ENCODE measurements at places on chromosomes 4 and X. TPM values are rescaled to one million over a fixed set of nuclear protein-coding genes. Genes with fewer than 3 reads are reported as not detected.

Gene GYG2
- not detected for total RNA-seq

DNA sequence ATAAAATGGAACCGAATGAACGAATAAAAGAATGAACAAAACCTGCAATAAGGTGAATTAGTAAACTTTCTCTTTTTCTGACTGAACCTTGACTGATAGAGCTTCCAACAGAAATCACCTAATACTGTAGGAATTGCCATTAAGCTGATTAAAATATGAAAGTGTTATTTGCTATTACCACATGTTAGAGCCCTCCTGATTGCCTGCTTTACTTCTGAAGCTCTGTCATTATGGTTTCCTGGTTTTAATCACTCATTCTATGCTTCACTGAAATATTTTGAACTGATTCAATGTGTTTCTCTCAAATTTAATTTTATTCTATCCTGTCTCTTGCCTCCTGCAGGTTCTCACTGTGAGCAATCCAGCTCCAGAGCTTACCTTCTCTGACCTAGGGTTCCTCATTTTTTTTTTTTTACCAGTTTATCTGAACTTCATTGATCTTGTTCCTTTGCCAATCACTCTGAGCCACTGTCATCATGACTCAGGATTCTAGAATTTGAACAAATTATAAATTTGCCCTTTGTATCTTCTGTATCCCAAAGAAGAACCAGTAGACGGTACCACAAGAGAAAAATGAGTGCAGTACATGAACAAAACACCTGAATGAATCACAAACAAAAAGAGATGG lies 48.1 kb upstream of the UGT2B15 start:
- DNase-seq = no peak
- no peaks in the 10 kb centered on the region for H3K27me3 ChIP-seq
- no peaks in the 10 kb centered on the region for H3K4me1 ChIP-seq

GRCh38 chr4:54742636-54743399 lies 85.1 kb downstream of the KIT start:
- H3K4me1 ChIP-seq = no peaks in the 10 kb centered on the region
- peaks cover 10% of the 10 kb centered on the region for H3K27me3 ChIP-seq
- no peak for DNase-seq
- no peaks in the 10 kb centered on the region for H3K36me3 ChIP-seq
- H3K4me3 ChIP-seq = no peak overlapping the region
- no peak overlapping the region for H3K27ac ChIP-seq

GRCh38 chr4:36303426-36304137 lies 22.2 kb downstream of the DTHD1 start:
- H3K4me1 ChIP-seq = no peaks in the 10 kb centered on the region
- H3K27me3 ChIP-seq = no peaks in the 10 kb centered on the region
- H3K4me3 ChIP-seq = no peak overlapping the region

DNA sequence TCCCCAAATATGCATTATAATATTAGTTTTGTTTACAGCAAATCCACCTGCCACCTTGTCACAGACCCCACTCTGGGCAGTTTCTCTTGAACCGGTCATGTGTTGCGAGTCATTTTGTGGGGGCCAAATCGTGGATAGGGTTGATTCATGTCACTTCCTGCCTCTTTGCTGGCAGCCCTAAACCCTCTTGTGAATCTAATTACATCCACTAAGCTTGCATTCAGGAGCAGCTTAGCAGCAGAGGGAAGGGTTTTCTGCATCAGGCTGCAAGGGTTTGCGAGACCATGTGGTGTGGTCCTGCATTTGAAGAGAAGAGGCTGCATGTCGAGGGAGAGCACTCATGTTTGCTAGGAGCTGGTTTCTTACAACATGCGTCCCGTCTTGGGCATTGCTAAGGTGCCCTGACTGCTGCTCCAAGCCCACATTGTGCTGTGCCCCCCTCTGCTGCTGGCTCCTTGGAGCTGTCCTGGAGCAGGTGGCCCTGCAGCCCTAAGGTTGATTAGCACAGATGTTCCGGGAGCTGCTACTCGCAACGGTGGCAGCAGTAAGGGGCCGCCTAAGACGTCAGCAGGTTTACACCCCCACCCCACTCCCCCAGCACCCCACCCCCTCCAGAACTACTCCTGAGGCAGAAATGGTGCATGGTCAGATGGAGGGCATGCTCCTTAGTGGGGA lies 88.9 kb upstream of the CLDN34 start:
- H3K27ac ChIP-seq = no peak overlapping the region
- no peaks in the 10 kb centered on the region for H3K27me3 ChIP-seq
- H3K4me3 ChIP-seq = no peak overlapping the region
- H3K36me3 ChIP-seq = no peaks in the 10 kb centered on the region
- no peaks in the 10 kb centered on the region for H3K4me1 ChIP-seq
- DNase-seq = no peak

DNA sequence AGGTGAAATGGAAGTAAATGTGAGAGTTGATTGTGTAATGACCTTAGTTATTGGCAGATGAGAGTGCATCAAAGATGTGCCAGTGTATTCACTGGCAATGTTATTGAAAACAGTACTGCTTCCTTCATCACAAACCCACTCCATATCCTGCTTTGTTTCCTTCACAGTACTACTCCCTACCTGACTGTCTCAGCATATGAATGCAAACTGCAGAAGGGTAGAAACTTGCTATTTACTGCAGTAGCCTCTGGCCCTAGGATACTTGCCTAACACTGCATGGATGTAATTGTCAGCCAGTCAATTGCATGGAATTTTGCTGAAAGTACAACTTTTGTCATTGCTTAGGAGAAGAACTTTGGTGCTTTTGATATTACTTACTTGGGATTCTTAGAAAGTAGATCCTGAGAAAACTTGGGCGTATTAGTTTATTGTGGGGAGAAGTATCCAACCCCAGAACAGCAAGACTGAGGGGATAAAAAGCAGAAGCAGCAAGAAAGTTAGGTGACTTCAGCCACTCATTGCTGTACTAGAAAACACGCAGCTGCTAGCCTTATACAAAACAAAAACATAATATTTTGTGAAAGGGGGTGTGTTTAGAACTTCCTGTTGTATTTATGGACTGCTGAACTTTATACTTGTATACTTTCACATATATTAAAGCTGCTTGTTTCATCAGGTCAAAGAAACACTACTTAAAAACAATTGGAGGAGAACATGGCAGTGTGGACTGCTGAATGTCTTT lies 219.0 kb downstream of the CCNG2 start:
- no peak for DNase-seq
- no peaks in the 10 kb centered on the region for H3K36me3 ChIP-seq
- no peak overlapping the region for H3K27ac ChIP-seq
- no peaks in the 10 kb centered on the region for H3K4me1 ChIP-seq
- H3K4me3 ChIP-seq = no peak overlapping the region

All from HCT116 (cell line).